Activated T-helper 2 cell treated with anti-CD3 and anti-CD28 coated beads, Interferon-gamma antibody, Interleukin-2, Interleukin-4, amounts not matched to agents 10 μg/mL and 5 μg/mL and 100 μg/mL, durations not matched to agents 14 hours and 24 hours and 36 hours (primary cell): ENCODE measurements at places on chromosomes 6 and 20.

DNA sequence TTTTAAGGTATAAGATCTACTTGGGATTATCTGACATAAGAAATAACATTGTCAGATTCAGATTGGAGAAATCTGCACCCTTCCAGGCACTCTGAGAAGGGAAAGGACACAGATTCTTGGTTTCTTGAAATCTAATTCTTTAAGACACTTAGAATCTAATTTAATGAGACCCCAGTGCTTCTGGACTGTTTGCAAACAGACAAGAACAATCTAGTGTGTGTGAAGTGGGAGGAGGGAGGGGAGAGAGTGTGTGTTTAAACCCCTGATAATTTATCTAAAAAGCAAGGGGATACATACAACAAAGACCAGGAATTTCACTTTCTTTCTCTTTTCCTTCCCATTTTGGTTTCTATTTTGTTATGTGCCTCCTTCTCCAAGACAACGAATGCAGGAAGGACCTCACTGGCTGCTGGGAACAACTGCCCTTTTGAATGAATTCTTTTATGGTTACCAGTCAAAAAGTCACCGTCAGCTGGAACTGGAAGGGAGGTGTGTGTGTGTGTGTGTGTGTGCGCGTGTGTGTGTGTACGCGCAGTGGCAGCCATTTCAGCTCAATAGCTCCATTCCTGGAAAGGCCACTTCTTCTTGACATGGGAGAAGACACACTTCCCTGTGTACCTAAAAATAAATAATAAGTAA is 129.4 kb downstream of the BCAS1 start:
- DNase-seq: no peak

DNA sequence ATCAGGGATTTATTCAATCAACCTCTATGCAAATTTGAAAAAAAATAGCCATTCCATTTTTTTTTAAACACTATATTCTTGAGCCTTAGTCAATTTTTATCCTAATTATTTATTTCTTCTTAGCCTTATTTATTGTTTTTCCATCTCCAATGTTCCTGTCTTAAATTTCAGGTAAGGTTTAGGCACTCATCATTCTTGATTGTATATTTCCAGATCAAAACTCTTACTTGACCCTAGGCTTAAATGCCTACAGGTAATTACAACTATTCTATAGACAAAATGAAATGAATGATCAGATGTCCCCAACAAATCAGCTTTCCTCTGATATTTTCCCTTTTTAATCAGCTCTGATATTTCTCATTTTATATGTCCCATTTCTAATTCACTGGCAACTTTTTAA is 402.6 kb upstream of the EPHA7 start:
- no peak for DNase-seq

DNA sequence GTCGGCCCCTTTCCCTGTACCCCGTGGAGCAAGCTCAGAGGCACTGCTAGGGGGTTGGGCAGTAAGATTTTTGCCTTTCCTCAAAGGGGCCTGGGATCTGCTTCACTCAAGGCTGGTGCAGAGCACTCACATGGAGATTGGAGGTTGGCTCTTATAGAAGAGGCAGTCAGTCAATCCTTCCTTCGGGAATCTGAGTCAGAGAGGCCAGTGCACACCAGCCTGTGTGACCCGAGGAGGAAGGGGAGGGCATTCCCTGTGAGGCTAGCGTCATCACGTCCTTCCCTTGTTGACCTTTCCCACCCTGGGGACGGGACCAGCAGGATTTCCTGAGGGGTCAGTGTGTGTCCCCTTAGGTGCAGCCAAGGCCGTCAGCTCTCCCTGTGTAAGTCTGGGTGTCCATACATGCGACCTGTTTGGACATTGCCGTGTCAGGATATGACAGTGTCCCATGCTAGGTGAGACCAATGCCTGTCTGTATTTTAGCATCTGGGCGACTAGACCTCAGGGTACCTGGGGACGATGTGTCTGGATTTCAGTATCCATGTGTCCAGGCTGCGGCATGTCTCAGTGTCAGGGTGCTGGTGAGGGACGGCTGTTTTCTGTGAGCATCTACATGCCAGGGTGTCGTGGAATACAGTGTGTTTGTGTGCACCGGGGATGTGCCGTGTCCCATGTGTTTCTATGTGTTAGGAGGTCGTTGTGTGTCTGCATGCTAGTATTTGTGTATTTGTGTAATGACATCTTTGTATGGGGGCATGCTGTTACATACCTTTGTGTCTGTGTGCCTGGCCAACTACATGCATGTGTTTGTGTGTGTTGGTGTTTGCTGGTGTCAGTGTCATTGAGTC is 2.8 kb upstream of the ZNF512B start:
- DNase-seq: no peak

DNA sequence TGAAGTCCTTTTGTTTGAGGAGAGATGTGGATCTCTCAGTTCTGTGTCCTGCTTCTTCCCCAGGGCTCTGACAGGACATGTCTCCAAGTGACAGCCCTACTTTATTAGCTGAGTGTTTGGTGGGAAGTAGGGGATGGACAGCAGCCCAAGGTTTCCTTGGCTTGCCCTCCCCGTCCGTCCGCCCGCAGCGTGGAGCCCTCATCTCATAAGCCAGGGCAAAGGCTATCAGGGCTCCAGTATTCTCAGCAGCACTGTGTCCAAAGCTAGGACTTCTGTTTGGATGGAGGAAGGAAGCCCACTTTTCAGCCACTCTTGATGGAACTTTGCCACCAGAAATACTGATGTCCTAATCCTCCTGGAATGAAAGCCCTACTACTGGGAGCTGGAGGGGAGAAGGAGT is 13.6 kb downstream of the CDC5L start:
- no peak for DNase-seq

GRCh38 chr6:22250486-22250885 is 46.4 kb downstream of the PRL start:
- no peak for DNase-seq
